Left lobe of liver (tissue), 2 donors: ENCODE measurements at places on chromosomes 2 and 18.
A peak's percentile ranks its signal among the peaks of the same experiment; 100 is the strongest.

- no peak for DNase-seq
Observed at GRCh38 chr2:38691994-38692393, 26.1 kb downstream of the GALM start.

- no peak for DNase-seq
Observed at GRCh38 chr2:160666154-160667060, 172.8 kb upstream of the RBMS1 start.

DNA sequence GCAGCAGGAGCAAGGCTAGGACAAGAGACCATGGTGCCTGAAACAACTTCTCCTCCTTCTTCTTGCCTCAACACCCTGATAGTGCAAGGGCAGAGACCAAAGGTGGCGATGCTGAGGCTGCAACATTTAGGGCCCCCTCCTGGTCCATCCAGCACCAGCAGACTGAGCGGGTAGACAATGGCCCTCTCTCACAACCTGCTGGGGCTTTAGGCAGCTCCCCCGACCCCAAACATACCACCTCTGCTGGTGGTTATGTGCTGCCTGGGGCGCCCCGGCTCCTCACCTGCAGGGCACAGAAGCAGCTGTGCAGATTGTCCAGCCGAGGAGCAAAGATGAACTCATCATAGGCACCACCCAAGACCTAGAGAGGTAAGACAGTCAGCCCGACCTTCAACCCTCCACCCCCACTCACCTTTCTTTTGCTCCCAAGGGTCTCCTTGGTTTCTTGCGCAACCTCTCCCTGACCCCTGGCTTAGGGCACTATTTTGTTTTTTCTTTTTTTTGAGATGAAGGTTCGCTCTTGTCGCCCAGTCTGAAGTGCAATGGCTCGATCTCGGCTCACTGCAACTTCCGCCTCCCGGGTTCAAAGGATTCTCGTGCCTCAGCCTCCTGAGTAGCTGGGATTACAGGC, 3.5 kb downstream of the DNPEP start:
- DNase-seq: no peak

DNA sequence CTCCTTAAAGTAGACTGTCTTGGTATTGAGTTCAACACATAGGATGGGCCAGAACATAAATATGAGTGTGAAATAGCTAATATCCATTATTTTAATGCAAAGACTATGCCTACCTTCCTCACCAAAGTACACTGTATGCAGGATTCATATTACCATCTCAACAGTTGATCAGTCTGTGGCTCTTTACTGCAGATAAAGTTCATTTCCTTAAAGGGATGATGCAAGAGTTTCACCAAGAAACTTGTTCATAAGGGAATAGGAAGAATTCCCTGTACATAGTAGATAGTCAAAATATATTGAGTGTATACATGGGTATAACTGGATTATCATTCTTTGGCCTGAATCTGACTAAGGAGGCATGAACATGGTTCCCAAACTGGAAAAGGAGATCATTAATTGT, 35.0 kb downstream of the MARS2 start:
- DNase-seq: no peak

DNA sequence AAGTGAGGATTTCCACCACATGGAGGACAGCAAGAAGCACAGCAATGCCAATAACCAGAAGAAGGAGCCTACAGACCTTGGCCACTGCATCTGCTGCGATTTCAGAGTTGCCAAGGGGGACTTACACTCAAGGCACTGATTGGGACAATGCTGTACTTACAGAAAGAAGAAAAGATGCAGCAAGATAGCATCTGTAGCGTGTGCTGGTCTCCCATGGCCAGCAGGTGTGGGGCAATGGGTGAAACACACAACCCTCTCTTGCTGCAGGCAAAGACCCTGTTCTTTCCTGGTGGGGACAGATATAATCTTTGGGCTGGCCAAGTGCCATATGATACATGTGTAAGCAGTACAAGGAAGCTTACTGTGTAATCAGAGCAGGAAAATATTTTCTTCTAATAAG, 85.4 kb upstream of the GPR45 start:
- DNase-seq: no peak

GRCh38 chr18:7814754-7815315, 247.7 kb downstream of the PTPRM start:
- DNase-seq: no peak

DNA sequence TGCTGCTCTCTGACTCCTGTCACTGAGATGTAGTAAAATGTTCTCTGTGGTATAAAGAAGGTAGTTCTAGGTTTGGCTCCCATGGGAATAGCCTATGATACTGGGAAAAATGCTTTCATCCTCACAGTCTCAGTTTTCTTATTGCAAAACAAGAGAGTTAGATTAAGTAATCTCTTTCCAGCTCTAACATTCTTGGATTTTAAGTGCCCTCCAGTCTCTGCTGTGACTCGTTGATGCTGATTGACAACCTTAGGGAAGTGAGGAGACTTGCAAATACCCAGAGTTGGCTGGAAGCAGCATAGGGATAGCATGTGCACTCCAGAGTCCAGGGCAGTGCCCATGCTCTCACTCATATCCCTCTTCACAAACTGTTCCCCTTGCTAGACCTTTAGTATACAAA, 534.9 kb downstream of the SLC4A3 start:
- DNase-seq: no peak

GRCh38 chr18:10950876-10951630, 198.3 kb downstream of the PIEZO2 start:
- no peak for DNase-seq

- no peak for DNase-seq
Observed at GRCh38 chr2:20506201-20506685, 59.4 kb downstream of the RHOB start.

- no peak for DNase-seq
Observed at GRCh38 chr18:6055711-6056110, 160.4 kb upstream of the TMEM200C start.

DNA sequence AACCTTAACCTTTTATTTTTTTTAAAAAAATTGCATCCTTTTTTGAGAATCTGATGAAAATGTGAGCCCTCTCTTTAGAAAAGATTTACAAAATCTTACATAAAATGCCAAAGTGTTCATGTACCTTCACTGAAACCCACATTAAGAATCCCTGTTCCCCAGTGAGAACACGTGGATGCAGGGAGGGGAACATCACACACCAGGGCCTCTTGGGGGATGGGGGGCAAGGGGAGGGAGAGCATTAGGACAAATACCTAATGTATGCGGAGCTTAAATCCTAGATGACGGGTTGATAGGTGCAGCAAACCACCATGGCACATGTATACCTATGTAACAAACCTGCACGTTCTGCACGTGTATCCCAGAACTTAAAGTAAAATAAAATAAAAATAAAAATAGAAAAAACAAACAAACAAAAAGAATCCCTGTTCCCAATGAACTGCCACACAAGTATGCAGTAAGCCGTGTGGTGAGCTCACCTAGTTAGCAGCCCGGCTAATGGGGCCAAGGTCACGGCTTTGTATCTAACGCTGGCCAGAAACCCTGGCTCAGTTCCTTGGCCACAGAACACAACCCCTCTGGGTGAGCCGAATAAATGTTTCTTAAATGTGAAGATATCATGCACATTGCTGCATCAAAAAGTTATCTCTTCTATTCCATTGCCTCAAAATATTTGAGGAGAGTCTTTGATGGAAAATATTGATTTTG, 41.4 kb downstream of the CHST9 start:
- DNase-seq: peak; percentile 85

- DNase-seq: no peak
Observed at GRCh38 chr2:139924070-139924469, 1143.9 kb upstream of the NXPH2 start.

DNA sequence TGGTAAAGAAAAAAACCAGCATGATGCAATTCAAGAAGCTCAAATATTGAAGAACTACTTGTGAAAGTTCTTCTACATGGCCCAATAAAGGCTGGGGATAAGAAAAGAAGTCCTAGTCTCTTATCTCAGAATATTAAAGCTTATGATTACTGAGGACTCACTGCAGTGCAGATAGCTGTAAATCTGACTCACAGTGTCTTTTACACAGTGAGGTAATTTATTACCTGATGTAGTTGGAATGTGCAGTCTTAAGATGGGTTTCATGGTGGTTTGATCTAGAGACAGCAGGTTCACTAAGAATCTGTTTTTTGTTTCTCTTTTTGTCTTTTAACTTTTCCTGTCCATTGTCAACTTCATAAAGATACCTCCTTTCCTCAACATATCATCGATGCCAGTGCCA, 484.0 kb upstream of the MAP2 start:
- DNase-seq: no peak

DNA sequence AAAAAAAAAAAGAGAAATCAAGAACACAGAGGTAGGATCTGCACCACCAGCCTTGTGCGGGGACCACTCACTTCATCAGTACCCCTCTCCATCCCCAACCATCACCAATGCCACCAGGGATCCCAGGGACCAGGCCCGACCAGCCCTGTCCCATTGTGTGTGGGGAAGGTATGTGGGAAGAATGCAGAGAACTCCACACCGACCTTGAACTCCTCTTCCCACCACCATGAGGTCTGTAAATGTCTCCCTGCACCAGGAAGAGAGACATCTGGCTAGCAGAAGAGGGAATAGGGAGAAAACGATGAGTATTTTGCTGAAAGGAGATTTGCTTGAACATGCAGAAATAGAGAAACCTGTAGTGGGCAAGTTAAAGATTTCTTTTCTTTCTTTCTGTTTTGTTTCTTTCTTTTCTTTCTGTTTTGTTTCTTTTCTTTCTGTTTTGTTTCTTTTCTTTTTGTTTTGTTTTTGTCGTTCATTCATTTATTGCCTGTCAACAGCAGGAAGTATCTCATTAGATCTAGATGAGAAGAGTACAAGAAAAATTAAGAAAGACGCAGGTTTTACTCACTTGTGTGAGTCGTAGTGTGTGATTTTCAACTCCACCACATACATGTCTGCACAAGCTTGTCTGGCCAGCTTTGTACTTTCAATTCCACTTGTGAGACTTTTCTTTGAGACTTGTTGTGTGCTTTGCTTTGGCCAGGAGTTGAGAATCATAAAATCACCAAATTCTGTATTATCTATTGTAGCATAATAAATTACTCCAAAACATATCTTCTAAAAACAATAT, 179.8 kb upstream of the HAAO start:
- no peak for DNase-seq

GRCh38 chr2:42117923-42118753, 51.0 kb upstream of the EML4 start:
- DNase-seq: peak; percentile 42
